Urinary bladder (tissue), 4 donors: ENCODE measurements at places on chromosomes 5 and 9. TPM values are rescaled to one million over a fixed set of nuclear protein-coding genes. Genes with fewer than 3 reads are reported as not detected.

Gene BRD8
- polyA plus RNA-seq = 33.9 TPM

Gene GLRA1
- polyA plus RNA-seq = not detected

Gene FGD3
- 5.8 TPM for polyA plus RNA-seq

Gene QRFP
- 0.15 TPM for polyA plus RNA-seq

Gene IFNA16
- polyA plus RNA-seq = not detected
